NCI-H510A (cell line): ENCODE measurements at places on chromosomes 12 and 14.

- DNase-seq = no peak
Observed at GRCh38 chr12:85639834-85640233, 196.4 kb downstream of the RASSF9 start.

DNA sequence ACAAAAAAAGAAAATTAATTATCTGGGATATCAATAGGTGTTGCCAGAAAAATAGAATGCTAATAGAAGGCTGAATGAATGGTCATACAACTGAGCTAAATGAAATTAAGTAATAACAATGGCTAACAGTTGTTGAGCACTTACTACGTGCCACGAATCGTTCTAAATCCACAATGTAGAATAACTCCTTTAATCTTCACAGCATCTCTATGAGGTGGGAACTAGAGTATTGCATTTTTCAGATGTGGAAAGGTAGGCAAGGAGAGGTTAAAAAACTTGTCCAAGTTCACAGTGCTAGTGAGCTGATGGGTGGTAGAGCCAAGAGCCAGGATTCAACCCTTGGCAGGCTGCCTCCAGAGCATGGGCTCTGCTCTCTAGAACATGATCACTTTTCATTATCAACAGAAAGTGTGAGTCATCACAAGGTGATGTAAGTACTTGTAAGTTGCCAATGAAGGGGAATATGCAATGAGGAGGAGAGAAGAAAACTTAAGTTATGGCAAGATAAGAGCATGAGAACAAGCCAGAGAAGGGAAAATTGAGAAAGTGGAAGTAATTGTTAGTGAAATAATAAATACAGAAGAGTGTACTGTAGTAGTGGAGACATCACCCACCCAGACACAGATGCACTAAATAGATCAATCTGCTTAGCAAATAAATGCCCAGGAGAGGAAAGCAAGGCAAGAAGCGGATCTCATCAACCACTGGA, 122.1 kb downstream of the PRKD1 start:
- DNase-seq = no peak

DNA sequence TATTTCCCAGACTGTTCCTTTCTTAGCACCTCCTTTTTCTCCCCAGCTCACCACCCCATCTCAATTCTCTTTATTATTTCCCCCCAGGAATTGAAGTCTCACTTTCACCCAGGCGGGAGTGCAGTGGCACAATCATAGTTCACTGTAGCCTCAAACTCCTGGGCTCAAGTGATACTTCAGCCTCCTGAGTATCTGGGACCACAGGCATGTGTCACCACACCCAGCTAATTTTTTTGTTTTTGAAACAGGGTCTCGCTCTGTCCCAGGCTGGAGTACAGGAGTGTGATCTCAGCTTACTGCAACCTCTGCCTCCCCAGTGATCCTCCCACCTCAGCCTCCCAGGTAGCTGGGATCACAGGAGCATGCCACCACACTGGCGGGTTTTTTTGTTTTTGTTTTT, 11.0 kb downstream of the RACGAP1 start:
- no peak for DNase-seq

DNA sequence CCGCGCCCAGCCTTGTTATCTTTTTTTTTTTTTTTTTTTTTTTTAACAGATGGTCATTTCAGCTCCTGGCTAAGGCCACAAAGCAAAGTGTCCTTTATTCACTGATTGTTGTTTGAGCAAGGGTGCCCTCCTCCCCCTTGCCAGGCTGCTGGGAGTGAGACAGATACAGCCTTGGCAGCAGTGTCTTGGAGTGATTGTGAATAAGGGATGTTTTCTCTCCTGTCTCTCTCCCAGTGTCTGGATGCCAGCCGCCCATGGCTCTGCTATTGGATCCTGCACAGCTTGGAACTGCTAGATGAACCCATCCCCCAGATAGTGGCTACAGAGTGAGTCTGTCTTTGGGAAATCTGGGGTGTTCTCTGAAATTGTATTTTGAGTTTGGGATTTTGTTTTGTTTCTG, 28.7 kb downstream of the FNTB start:
- no peak for DNase-seq

GRCh38 chr14:84592770-84593169, 937.2 kb upstream of the FLRT2 start:
- no peak for DNase-seq

DNA sequence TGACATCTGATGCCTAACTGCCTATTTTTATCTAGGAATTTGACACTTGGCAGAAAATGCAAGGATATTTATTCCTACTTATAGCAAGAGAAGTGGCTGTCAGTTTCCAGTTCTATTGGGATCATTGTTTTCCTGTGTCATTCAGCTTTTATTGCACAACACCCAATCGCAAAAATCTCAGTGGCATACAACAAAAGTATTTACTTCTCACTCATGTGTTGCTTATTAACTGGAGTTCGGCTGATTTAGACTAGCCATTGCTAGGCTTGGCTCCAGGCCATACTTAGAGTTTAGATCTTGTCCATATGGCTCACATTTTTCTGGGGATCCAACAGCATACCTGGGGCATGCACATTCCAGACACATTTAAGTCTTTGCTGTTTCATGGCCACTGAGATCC, 218.6 kb upstream of the SYT1 start:
- no peak for DNase-seq

DNA sequence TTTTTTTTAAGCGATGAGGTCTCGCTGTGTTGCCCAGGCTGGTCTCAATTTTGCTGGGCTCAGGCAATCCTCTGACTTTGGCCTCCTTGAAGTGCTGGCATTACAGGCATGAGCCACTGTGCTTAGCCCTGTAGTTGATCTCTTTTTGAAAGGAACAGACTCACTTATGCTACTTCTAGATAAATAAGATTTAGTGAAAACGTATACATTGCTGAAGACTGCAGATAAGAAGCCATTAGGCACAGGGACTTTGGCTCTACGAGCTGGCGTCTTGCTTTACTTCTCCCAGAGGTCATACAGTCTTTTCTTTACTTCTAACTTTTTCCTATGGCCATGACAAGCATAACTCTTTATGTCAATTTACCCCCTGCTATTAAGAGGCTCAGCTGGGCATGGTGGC, 9.4 kb downstream of the PTGR2 start:
- DNase-seq = no peak

GRCh38 chr14:94051115-94051514, 25.0 kb downstream of the OTUB2 start:
- no peak for DNase-seq

- no peak for DNase-seq
Observed at GRCh38 chr12:3246253-3246652, 169.1 kb downstream of the TSPAN9 start.

DNA sequence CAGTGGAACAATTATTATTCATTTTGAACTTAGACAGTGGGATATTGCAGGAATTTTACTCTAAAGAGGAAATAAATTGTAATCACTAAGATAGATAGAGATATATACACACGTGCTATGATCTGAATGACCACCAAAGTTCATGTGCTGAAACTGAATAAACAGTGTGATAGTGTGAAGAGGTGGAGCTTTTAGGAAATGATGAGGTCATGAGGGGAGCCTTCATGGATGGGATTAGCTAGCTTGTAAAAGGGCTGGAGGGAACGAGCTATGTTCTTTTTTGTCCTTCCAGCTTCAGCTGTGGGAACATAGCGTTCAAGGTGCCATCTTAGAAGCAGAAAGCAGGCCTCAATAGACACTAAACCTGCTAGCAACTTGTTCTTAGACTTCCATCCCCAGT, 191.5 kb upstream of the LRIG3 start:
- no peak for DNase-seq

DNA sequence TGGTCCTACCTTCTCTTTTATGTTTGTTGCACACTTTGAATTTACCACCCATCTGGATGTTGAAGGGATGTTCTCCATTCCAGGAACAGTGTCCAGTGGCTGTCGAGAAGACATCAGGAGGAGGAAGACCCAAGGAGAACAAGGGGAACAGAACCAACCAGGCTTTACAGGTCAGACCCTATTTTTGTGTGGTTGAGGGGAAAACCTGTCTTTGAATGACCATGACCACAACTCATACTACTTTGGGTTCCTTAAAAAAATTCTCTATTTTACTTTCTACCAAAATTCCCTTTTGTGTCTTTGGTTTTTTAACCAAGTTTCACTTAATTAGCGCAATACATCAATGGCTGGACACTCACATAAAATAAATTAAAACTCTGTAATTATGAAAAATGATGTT, 78.7 kb downstream of the PLXNC1 start:
- no peak for DNase-seq
